ENCODE measurements at places on chromosomes 2 and 18.

GRCh38 chr2:2170861-2171260 lies 160.2 kb downstream of the MYT1L start:
- no peak for DNase-seq

- no peak for DNase-seq
Observed at GRCh38 chr2:240123821-240124650, 12.1 kb downstream of the COPS9 start.

DNA sequence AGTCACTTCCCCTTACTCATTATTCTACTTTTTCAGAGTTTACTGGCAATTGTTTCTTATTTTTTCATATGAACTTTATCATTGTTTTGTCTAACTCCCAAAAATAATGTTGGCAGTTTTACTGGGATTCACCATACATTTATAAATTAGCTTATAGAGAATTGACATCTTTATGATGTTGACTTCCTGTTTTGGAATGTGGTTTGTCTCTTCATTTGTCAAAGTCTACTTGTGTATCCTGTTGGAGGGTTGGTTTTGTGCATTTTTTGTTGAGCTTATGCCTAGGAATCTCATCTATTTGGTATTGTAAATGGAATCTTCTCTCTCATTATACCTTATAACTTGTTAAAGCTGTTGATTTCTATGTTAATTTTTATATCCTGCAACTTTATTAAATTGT lies 16.4 kb downstream of the EPC2 start:
- DNase-seq: no peak

DNA sequence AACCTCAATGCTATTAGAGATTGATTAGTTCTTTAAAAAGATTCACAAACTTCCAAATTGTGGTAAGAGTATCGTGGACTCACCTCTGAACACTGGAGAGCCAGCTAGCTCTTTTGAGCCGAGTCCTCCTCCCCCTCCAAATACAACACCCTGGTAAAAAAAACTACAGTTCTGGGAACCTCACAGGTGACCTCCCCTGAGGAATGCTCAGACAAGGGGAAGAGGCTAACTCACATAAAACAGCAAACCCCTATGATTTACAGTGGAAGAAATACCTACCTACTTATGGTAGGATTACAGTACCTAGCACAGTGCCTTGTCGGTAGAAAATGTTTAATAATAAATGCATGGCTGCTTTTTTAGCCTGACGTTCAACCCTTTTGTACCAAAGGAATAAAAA lies 8.4 kb downstream of the ZNF24 start:
- DNase-seq: no peak

GRCh38 chr2:144194326-144195071 lies 325.4 kb downstream of the ZEB2 start:
- DNase-seq: no peak
